ENCODE measurements at places on chromosomes 4 and X.

DNA sequence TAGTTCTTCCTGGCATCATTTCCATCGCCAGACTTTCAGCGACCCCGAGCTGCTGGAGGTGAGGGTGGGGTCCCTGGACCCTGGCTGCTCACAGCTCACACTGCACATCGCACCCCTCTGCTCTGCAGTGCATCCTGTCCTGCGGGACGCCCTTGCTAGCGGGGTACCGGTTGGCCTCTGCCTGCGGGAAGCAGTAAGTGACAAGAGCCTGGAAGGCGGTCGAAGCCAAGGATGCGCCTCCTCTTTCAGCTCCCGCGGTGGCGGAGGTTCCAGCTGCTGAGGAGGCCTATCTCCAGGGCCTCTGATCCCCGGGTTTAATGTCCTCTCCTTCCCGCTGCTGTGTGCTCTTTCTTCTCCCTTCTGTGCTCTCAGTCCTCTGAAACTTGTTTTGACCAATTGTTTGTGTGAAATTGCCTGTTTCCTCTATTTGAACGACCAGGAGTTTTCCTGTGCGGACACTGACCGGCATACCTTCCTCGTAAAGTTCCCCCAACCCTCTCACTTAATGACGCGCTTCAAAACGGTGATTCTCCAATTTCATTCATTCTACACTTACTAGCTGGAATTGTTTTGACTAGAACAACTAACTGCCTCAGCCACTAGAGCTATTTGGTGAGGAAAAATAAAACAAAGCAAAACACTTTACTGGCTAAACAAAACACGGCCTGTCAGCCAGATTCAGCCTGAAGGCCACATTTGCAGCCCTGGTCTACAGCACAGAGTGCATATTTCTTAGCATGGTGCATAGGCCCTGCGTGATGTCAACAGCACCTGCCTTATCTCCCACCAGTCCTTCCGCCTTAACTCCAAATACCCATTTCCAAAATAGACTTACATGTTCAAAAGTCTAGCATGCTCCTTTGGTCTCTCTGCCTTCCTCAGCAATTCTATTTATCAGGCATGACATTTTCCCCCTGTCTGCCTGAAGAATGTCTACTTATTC is 28.0 kb downstream of the MGAT4D start:
- no peak for DNase-seq

DNA sequence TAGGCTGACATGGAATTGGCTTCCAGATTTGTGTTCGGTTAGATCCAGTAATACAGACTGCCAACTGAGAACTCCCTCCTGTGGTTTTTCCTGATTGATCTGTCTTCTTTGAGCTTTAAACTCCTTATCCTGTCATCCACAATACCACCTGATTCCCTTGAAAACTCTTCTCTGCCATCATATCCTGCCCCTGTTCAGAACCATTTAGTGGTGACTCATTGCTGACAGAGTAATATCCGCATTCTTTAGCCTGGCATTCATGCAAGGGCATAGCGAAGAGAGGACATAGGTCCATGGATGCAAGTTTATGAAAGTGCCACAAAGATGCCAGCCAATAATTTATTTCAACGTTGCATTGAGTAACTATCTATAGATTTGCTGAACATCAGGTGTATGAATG is 76.6 kb downstream of the ITIH6 start:
- no peak for DNase-seq

- DNase-seq: no peak
Measured at GRCh38 chrX:2272337-2272736, 228.4 kb downstream of the DHRSX start.

GRCh38 chr4:52833941-52834525 is 28.1 kb upstream of the RASL11B start:
- no peak for DNase-seq

DNA sequence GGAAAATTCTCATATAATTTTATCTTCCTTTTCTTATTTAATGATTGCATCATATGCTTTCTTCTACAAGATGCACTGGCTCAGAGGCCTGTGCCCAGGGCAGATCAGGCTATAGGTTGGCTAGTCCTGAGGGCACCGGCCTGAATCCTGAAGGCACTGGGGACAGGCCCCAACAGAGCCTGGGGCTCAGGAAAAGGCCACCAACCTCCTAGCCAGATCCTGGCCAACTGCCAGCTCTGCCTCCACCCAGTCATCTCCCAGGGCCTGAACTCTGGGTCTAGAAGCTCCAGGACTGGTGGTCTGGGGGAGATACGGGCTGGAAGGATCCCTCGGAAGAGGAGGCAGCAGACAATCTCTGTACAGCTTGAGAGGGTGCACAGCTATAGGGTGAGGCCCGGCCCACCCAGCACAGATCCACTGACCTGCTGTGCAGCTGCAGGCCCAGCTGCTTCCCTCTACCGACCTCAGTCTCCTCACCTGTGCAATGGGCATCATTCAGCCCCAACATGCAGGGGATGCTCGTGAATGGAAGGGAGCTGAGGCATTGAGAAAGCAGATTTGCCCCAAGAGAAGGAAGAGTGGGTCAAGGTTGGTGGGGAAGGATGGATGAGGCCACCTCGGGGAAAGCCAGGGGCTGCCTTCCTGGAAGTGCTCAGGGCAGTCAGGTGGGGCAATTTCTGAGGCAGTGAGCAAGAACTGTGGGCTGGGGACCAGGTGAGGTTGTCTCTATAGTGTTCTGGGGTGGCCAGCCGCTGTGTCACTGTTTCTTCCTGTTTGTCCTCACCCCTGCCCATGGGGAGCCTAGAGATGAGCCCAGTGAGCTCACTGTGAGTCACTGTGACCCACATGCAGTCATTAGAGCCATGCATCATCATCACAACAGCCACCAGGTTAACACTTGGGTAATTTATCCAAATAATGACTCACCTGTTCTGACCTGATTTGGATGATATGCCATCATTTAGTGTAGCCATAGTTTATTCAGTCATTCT is 22.4 kb upstream of the XAGE2 start:
- no peak for DNase-seq
